Adrenal gland (tissue), 19 donors: ENCODE measurements at places on chromosomes 12 and 14. TPM values are rescaled to one million over a fixed set of nuclear protein-coding genes. Genes with fewer than 3 reads are reported as not detected.

GRCh38 chr12:124847113-124848074, 16.3 kb downstream of the SCARB1 start:
- H3K4me1 ChIP-seq: peaks cover 84% of the 10 kb centered on the region
- H3K36me3 ChIP-seq: no peaks in the 10 kb centered on the region
- no peak overlapping the region for H3K4me3 ChIP-seq
- peak; percentile 84 for DNase-seq

- H3K27ac ChIP-seq: no peak overlapping the region
- H3K4me3 ChIP-seq: no peak overlapping the region
- H3K4me1 ChIP-seq: peaks cover 48% of the 10 kb centered on the region
- H3K27me3 ChIP-seq: no peaks in the 10 kb centered on the region
Measured at GRCh38 chr12:104521731-104522130, 65.0 kb downstream of the CHST11 start.

DNA sequence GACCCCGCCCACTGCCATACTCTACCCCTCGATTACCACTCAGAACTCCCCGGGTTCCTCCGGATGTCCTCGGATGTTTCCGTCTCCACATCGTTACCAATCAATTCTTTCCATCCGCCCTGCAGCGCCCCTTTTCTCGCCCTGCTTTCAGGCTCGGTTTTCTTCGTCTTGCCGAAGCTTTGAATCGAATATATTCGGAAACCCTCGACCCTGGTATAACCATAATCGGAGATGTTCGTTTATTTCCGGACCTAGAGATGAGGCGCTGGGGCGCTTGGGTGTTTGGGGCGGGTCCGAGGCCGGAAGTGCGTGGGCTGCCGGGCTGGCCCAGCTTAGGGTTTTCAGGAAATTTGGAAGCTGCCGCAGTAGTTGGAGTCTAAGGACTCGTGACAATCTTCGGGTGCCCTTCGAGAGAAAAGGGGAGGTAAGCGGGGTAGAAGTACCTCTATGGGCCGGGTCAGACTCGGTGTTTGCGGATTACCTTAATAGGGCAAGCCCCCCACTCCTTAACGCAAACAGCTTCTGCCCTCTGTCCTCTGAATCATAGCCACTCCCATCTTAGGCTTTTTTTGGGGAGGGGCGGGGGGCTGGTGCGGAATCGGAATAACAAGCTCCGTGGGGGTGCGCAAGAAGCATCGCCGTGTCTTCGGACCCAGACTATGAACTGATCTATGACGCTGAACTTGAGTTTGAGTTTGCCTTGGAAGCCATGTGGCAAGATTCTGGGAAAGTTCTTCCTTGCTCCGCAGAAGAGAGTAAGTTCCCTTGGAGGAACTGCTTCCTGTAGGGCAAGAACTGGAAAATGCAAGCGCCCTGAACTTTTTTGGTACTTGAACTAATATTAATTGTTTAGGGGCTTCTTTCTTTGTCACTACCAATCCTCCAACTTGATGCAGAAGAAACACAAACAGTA, at the start of gene C14orf119:
Gene C14orf119, plus strand, starts transcription at position 310 of the 913 bp plus-strand sequence. CDS start 2,154 bp downstream, outside the sequence.
- H3K27ac ChIP-seq: peak within 1 kb of the TSS; percentile 99
- DNase-seq: peak; percentile 100
- peak within 1 kb of the TSS; percentile 82 for H3K4me3 ChIP-seq
- H3K27me3 ChIP-seq: no peaks in the 10 kb centered on the region

- no peaks in the 10 kb centered on the region for H3K27me3 ChIP-seq
- DNase-seq: no peak
- no peaks in the 10 kb centered on the region for H3K36me3 ChIP-seq
- H3K4me3 ChIP-seq: no peak overlapping the region
- H3K4me1 ChIP-seq: no peaks in the 10 kb centered on the region
Measured at GRCh38 chr12:130752692-130753230, 36.7 kb upstream of the RIMBP2 start.

DNA sequence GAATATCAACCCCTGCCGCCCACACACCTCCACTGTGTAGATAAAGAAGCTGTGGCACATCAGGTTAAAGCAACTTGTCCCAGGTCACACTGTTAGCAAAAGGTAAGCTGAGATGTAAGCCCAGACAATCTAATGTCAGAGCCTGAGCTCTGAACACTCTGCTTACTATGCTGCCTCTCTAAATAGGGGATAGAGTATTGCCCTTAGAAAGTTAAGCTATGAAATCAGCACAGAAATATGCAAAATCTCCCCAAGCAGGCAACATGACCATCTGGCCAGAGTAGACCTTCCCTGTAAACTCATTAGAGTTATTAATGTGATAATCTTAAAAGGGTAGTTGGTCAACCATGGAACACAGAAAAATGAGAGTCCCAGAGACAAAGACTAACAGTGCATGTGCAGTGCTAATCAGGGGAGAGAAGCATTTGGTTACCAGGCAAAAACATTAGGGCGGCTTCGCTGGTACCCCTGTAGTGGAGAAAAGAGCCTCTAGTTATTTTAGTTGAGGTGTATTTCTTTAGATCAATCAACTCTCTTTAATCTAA, 171.0 kb downstream of the BTG1 start:
- no peaks in the 10 kb centered on the region for H3K4me1 ChIP-seq
- H3K36me3 ChIP-seq: no peaks in the 10 kb centered on the region
- no peak overlapping the region for H3K4me3 ChIP-seq
- H3K27me3 ChIP-seq: no peaks in the 10 kb centered on the region

DNA sequence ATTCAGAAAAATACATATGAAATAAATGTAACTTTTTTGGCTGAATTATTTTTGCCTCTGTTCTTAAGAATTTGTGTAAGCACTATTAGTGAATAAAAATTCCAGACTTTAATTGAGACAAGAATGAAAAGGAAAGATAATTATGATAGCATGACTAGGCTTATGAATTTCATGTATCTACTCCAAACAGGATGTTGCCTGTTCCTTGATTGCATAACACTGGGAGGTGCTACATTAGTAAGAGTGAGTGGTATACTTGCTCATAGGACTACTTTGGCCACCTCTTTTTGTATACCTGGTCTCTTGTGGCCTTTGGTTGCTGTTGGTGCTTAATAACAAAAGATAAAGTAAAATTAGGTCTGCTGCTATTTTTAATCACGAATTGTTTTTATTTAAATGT, 112.8 kb downstream of the NAV3 start:
- DNase-seq: no peak
- H3K27me3 ChIP-seq: no peaks in the 10 kb centered on the region
- no peaks in the 10 kb centered on the region for H3K36me3 ChIP-seq
- no peak overlapping the region for H3K27ac ChIP-seq
- H3K4me3 ChIP-seq: no peak overlapping the region

- no peaks in the 10 kb centered on the region for H3K36me3 ChIP-seq
- H3K4me3 ChIP-seq: no peak overlapping the region
- no peak overlapping the region for H3K27ac ChIP-seq
- no peak for DNase-seq
- no peaks in the 10 kb centered on the region for H3K27me3 ChIP-seq
Measured at GRCh38 chr12:65923228-65923627, 98.9 kb downstream of the HMGA2 start.

- H3K27me3 ChIP-seq: no peaks in the 10 kb centered on the region
- no peaks in the 10 kb centered on the region for H3K36me3 ChIP-seq
- no peak overlapping the region for H3K4me3 ChIP-seq
- H3K4me1 ChIP-seq: peaks cover 5% of the 10 kb centered on the region
Measured at GRCh38 chr12:87870493-87871460, 158.4 kb downstream of the C12orf50 start.

Gene C12orf50
- 0.27 TPM for polyA plus RNA-seq

Gene SSTR1
- polyA plus RNA-seq: 0.57 TPM

Gene LRP1-AS
- not detected for polyA plus RNA-seq

Gene UNG
- 68.7 TPM for polyA plus RNA-seq

Gene SLC38A2
- polyA plus RNA-seq: 94.6 TPM

Gene KRT3
- polyA plus RNA-seq: not detected

Gene GNG2
- polyA plus RNA-seq: 6.7 TPM
